ENCODE measurements at places on chromosomes 2 and 18. TPM values are rescaled to one million over a fixed set of nuclear protein-coding genes. Genes with fewer than 3 reads are reported as not detected.

DNA sequence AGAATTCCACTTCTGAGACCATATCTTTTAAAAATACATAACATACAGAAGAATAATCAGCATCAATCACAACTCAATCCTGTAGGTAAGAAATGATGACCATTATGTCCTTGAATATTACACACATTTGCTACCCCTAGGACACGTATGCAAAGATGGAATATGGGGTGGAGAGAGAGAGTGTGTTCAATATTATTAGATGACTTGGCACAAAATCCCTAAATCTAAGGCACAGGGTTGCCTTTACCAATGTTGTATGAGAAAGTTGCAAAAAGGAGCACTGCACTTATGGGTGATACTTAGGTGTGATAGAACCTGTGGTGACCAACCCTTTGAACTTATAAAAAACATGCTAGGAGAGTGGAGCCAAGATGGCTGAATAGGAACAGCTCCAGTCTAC is 326.2 kb upstream of the FSHR start:
- H3K27ac ChIP-seq = no peak overlapping the region
- no peak overlapping the region for H3K4me3 ChIP-seq
- no peaks in the 10 kb centered on the region for H3K4me1 ChIP-seq
- H3K27me3 ChIP-seq = no peaks in the 10 kb centered on the region
- no peak for DNase-seq

AKAIN1 gene
- not detected for total RNA-seq

POU3F3 gene
- not detected for total RNA-seq

CFC1 gene
- not detected for total RNA-seq

- no peak for DNase-seq
- no peak overlapping the region for H3K4me3 ChIP-seq
- H3K27me3 ChIP-seq = no peaks in the 10 kb centered on the region
- H3K4me1 ChIP-seq = no peaks in the 10 kb centered on the region
- no peaks in the 10 kb centered on the region for H3K36me3 ChIP-seq
Observed at GRCh38 chr2:216596980-216597509, 36.2 kb upstream of the IGFBP2 start.

HOXD13 gene
- total RNA-seq = not detected

NAT8 gene
- total RNA-seq = not detected

GRCh38 chr2:9847140-9847539 is 3.9 kb downstream of the TAF1B start:
- H3K27me3 ChIP-seq = no peaks in the 10 kb centered on the region
- peaks cover 17% of the 10 kb centered on the region for H3K36me3 ChIP-seq
- no peak overlapping the region for H3K27ac ChIP-seq
- H3K4me1 ChIP-seq = peaks cover 11% of the 10 kb centered on the region

- H3K4me1 ChIP-seq = peaks cover 14% of the 10 kb centered on the region
- no peaks in the 10 kb centered on the region for H3K36me3 ChIP-seq
- no peak overlapping the region for H3K4me3 ChIP-seq
- no peak for DNase-seq
- H3K27me3 ChIP-seq = no peaks in the 10 kb centered on the region
Observed at GRCh38 chr2:69589973-69590652, 53.4 kb downstream of the AAK1 start.

- H3K36me3 ChIP-seq = no peaks in the 10 kb centered on the region
- no peak for DNase-seq
- no peaks in the 10 kb centered on the region for H3K4me1 ChIP-seq
- no peak overlapping the region for H3K27ac ChIP-seq
- H3K27me3 ChIP-seq = no peaks in the 10 kb centered on the region
Observed at GRCh38 chr2:103132536-103133217, 370.8 kb downstream of the TMEM182 start.

LYPD1 gene
- total RNA-seq = not detected

GRCh38 chr2:122081751-122082150 is 326.3 kb downstream of the TSN start:
- H3K36me3 ChIP-seq = no peaks in the 10 kb centered on the region
- no peaks in the 10 kb centered on the region for H3K4me1 ChIP-seq
- no peaks in the 10 kb centered on the region for H3K27me3 ChIP-seq
- no peak for DNase-seq
- no peak overlapping the region for H3K27ac ChIP-seq
- H3K4me3 ChIP-seq = no peak overlapping the region

CPS1 gene
- 0.29 TPM for total RNA-seq

TFCP2L1 gene
- total RNA-seq = 0.24 TPM

SLC14A1 gene
- 4.2 TPM for total RNA-seq

EML6 gene
- total RNA-seq = 0.40 TPM

DNA sequence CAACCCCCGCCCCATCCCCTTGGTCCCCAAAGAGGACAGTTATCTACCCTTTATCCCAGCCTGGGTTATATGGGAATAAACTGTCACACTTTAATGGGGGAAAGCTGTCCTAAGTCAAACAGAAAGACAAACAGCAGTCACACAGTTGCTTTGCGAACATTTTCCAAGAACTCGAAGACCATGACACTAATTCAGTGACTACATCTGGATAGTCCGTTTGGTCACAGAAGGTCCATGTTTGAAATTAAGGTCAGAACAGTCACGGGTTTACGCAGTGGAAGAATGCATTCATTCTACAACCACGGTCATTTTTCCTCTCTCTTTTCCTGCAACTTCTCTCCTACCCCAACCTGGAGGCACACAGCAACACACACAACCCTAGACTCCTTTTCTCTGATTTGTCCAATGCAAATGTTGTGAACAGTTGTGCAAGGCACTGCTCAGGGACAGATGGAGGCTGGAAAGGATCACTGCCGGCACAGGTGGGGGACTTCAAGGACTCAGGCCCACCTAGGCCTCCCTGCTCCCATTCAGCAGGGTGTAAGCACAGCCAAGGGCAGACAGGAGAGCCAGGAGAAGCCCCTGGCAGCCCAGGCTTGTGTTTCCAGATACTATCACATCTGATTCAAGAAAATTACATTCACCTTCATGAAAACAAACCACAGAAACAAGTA is 39.9 kb downstream of the ZNF516 start:
- DNase-seq = no peak
- H3K4me3 ChIP-seq = no peak overlapping the region
- H3K4me1 ChIP-seq = no peaks in the 10 kb centered on the region
- no peaks in the 10 kb centered on the region for H3K27me3 ChIP-seq
- H3K27ac ChIP-seq = no peak overlapping the region

TFPI gene
- not detected for total RNA-seq

TSPYL6 gene
- not detected for total RNA-seq

- H3K4me1 ChIP-seq = no peaks in the 10 kb centered on the region
- DNase-seq = no peak
- H3K4me3 ChIP-seq = no peak overlapping the region
- no peak overlapping the region for H3K27ac ChIP-seq
- H3K27me3 ChIP-seq = no peaks in the 10 kb centered on the region
- no peaks in the 10 kb centered on the region for H3K36me3 ChIP-seq
Observed at GRCh38 chr2:178775975-178776374, 31.2 kb downstream of the TTN start.

TTC31 gene
- 35.5 TPM for total RNA-seq

GRCh38 chr2:170408461-170409163 is 230.7 kb downstream of the MYO3B start:
- H3K4me1 ChIP-seq = peaks cover 6% of the 10 kb centered on the region
- H3K27me3 ChIP-seq = no peaks in the 10 kb centered on the region
- no peak for DNase-seq
- H3K36me3 ChIP-seq = no peaks in the 10 kb centered on the region
- H3K27ac ChIP-seq = no peak overlapping the region
- H3K4me3 ChIP-seq = no peak overlapping the region

ARHGAP15 gene
- total RNA-seq = 183 TPM

- no peaks in the 10 kb centered on the region for H3K27me3 ChIP-seq
- H3K4me1 ChIP-seq = peaks cover 8% of the 10 kb centered on the region
- no peak overlapping the region for H3K4me3 ChIP-seq
- no peak for DNase-seq
- H3K36me3 ChIP-seq = peaks cover 4% of the 10 kb centered on the region
- peak overlapping the region; percentile 35 for H3K27ac ChIP-seq
Observed at GRCh38 chr2:64656379-64656778, 2.7 kb upstream of the SERTAD2 start.

GRCh38 chr2:227099340-227099739 is 64.7 kb downstream of the COL4A4 start:
- no peak for DNase-seq
- H3K4me3 ChIP-seq = no peak overlapping the region
- no peaks in the 10 kb centered on the region for H3K4me1 ChIP-seq
- no peaks in the 10 kb centered on the region for H3K36me3 ChIP-seq

CD207 gene
- 0.27 TPM for total RNA-seq

ABCB11 gene
- not detected for total RNA-seq

GRCh38 chr2:239471011-239471792 is 70.4 kb upstream of the HDAC4 start:
- H3K4me3 ChIP-seq = no peak overlapping the region
- H3K27me3 ChIP-seq = no peaks in the 10 kb centered on the region
- no peak for DNase-seq
- H3K27ac ChIP-seq = no peak overlapping the region
- H3K36me3 ChIP-seq = no peaks in the 10 kb centered on the region

All from naive thymus-derived CD4-positive, alpha-beta T cell (primary cell).